Activated B cell treated with CpG ODN at 0.5 μM for 24 hours (primary cell): ENCODE measurements at places on chromosomes 16 and 17. TPM values are rescaled to one million over a fixed set of nuclear protein-coding genes. Genes with fewer than 3 reads are reported as not detected.

The CDH5 gene
- total RNA-seq, result not detected in 2 replicates

DNA sequence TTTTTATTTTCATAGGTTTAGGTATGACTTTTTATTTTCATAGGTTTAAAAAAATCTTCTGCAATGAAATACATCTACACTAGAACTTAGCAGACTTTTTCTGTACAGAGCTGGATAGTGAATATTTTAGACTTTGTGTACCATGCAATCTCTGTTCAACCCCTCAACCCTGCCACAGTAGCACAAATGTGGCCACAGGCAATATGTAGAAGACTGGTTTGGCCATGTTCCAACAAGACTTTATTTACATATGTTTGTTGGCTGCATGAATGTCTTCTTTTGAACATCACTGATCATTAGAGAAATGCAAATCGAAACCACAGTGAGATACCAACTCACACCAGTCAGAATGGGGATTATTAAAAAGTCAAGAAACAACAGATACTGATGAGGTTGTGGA lies 229.2 kb downstream of the SHISA9 start:
- no peak for DNase-seq

The RPGRIP1L gene
- 5.0 and 5.8 TPM in 2 replicates for total RNA-seq

The USP22 gene
- total RNA-seq, result 128 and 156 TPM in 2 replicates

The EVI2B gene
- total RNA-seq, result 104 and 111 TPM in 2 replicates

The ITGAL gene
- 216 and 240 TPM in 2 replicates for total RNA-seq

The CCT6B gene
- 2.1 and 2.4 TPM in 2 replicates for total RNA-seq
